ENCODE measurements at places on chromosomes 2 and 18.

- DNase-seq, result no peak
Measured at GRCh38 chr2:8567469-8568260, 114.2 kb upstream of the ID2 start.

DNA sequence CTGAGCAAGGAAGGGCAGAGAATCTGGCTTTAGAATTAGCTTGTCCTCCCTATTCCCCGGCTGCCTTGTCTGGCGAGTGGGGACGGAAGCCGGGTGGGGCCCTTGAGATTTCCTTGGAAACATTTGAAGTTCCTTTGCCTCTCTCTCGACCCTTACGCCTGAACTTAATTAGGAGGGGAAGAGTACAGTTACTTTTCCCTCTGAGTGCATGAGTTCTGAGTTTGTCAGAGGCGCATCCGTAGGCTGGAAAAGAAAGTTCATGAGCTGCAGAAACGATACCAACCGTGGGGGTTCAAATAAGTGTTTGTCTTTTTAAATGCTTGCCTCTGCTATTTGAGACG, 468 bp downstream of the PIKFYVE start:
- DNase-seq, result no peak

GRCh38 chr2:128425731-128426620, 107.3 kb upstream of the HS6ST1 start:
- DNase-seq, result no peak

DNA sequence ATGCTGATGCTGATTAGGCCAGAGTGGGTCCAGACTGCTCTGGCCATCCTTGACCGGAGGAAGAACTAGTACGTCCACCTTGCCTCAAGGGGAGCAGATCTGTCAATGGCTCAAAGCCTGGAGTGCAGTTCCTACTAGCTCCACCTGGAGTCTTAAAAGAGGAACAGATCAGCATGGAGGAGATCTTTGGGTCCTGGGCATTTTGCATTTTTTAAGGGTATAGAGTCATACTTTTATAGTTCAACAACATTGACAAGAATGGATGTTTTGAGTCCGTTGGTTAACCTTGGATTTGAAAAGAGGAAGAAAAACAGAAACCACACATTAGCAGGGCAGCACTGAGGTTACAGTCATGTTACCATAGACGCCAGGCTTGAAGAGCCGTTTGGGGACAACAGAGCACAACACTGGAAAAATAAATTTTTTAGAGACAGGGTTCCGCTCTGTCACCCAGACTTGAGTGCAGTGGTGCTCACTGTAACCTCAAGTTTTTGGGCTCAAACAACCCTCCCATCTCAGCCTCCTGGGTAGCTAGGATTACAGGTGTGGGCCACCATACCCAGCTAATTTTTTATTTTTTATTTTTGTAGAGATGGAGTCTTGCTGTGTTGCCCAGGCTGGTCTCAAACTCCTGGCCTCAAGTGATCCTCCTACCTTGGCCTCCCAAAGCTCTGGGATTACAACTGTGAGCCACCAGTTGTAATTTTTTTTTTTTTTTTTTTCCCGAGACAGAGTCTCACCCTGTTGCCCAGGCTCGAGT, 78.5 kb downstream of the PRKCE start:
- no peak for DNase-seq

- no peak for DNase-seq
Measured at GRCh38 chr2:203548887-203549286, 13.8 kb upstream of the RAPH1 start.
